ENCODE measurements at places on chromosomes 1 and 21.
A peak's percentile ranks its signal among the peaks of the same experiment; 100 is the strongest.

- peak; percentile 5 for DNase-seq
Measured at GRCh38 chr1:14704846-14705245, 106.4 kb downstream of the KAZN start.

DNA sequence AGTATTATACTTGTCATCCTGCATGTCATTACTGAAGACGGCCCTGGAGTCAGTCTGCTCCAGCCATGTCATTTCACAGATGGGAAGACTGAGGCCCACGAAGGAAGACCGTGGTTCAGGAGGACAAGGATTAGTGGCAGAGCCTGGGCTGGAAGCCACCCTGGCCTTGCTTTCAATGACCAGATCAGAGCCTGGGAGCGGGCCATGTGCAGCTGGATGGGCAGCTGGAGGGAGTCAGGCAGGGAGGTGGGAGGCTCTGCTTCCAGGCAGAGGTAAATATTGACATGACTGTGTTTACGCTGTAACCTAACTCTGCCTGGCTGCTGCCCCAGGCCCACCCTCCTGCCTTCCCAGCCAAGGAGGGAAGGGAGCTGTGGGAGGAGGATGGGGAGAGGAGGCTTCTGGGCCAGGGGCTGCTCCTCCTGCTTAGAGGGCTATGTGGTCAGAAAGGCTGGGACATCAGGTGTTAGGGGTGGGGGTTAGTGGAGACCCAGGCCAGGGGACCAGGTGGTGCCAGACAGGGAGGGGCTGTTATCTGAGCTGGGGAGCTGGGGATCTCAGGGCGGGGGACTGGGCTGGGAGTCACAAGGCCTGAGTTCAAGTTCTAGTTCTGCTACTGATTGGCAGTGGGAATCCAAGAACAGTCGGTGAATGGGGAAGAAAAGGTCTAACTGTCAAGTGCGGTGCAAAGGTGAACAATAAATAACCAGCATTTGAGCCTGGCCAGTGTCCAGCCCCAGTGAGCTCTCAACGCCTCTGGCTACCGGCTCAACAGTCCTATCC lies 48.5 kb upstream of the ECE1 start:
- DNase-seq, result no peak

DNA sequence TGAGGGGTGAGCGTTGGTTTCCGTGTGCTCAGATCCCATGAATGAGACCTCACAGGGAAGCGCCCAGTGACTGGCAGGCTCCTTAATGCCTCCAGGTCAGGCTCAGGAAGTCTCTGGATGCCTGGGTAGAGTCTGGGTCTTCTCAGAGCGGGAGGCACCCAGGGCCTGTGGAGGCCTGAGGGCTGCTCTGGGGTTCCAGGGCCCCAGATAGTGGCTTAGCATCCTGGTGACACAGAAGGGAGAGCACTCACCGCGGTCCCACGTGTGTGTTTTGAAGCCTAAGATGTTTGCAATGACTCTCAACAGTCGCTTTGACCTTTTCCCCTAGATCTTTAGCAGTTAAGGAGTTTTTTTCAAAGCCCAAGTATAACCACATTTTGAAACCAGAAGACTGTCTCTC lies 25.0 kb downstream of the PRMT2 start:
- no peak for DNase-seq

DNA sequence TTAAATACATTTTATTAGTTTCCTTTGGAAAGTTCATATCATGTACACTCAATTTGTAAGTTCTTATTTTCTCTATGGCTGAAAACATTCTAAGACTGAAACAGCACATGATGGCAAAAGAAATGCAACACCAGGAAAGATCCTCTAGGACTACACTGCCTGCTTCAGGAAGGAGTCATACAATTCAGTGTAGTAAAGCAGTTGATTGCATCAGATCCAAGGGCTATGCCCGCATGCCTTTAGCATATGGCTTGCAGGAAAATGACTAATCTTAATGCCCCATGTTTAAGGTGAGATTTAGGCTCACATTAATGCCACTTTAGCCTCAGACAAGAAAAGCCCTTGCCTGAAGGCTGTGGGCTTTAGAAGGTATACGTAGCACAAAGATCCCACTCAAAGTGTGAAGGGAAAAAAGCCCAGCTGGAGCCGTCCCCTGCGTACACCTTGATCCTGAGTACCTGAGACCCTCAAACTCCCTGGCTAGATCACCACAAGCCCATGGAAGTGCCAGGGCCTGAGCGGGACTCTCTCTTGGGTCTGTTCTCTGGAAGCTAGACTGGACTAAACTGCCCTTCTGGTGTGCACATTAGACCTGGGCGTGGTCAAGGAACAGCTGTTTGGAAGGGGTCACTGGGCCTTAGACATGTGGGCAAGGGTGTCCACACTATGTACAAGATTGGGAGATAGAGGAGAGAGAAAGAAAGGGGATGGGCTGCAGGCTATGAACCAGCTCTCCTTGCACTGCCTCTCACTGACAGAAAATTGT lies 52.9 kb downstream of the ESRRG start:
- DNase-seq, result no peak

- DNase-seq, result no peak
Measured at GRCh38 chr21:19785941-19786340, 1212.3 kb upstream of the NCAM2 start.

- DNase-seq, result no peak
Measured at GRCh38 chr1:63774617-63775417, 1.0 kb downstream of the ROR1 start.

- DNase-seq, result no peak
Measured at GRCh38 chr21:35963920-35964451, 96.3 kb downstream of the SETD4 start.

DNA sequence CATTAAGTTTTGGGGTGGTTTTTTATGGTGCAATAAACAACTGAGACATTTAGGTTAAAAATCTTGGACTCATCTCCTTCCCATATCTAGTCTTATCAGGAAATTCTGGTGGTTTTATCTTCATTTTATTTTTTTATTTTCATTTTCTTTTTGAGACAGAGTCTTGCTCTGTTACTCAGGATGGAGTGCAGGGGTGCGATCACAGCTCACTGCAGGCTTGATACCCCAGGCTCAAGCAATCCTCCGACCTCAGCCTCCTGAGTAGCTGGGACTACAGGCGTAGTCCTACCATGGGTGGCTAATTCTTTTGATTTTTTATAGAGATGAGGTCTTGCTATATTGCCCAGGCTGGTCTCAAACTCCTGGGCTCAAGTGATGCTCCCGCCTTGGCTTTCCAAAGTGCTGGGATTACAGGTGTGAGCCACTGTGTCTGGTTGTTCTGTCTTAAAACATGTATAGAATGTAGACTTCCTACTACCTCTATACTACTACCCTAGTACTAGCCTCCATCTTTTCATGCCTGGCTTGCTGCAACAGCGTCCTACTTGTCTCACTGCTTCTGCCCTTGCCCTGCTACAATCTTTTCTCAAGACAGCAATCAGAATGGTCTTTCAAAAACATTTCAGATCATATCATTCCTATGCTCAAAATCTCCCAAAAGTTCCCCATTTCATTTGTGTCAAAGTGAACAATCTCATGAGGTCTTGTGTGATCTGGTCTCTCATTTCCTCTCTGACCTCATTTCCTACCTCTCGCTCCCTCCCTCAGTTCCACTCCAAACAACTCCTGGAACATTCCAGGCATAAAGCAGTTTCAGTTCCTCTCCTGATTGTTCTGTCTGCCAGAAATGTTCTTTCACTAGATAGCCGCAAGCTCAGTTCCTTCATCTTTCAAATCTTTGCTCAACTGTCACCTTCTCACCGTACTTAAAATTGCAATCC lies 5.9 kb upstream of the FCGR2A start:
- no peak for DNase-seq

DNA sequence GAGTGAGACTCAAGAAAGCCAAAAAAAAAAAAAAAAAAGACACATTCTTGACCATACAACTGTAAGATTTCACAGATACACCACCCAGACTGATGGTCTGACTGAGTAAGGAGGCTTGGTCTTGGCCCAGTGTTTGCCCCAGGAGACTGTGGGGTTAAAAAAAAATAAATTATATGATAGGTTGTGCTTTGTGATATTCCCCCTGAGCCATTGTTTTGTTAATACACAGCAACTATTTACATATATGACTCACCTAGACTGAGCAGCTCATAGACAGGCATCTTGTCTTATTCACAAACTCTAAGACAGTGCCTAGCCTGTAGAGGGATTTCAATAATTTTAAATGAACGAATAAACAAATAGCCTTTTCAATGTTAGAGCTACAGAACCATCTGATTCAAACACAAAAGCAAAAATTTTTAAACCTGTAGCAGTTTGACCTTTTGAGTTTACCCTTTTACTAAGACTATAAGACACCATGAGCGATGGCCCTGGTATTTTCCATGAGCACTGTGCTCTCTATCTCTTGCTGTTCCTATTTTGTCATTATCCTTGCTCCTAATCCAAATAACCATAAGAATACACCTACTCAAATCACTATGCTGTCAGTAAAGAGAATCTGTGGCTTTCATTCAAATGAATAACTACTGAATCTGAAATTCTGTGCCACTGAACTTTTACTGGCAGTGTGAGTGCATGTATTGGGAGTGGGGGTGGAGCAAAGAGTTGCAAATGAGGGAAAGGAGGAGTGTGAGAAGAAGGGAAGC lies 199.4 kb upstream of the PTBP2 start:
- no peak for DNase-seq

GRCh38 chr1:187006896-187007295 lies 178.1 kb downstream of the PLA2G4A start:
- DNase-seq, result no peak

- DNase-seq, result no peak
Measured at GRCh38 chr1:19405195-19405760, 80.1 kb downstream of the CAPZB start.

GRCh38 chr1:36557041-36558000 lies 74.6 kb upstream of the CSF3R start:
- DNase-seq, result no peak

GRCh38 chr1:7008975-7009740 lies 223.9 kb downstream of the CAMTA1 start:
- no peak for DNase-seq

DNA sequence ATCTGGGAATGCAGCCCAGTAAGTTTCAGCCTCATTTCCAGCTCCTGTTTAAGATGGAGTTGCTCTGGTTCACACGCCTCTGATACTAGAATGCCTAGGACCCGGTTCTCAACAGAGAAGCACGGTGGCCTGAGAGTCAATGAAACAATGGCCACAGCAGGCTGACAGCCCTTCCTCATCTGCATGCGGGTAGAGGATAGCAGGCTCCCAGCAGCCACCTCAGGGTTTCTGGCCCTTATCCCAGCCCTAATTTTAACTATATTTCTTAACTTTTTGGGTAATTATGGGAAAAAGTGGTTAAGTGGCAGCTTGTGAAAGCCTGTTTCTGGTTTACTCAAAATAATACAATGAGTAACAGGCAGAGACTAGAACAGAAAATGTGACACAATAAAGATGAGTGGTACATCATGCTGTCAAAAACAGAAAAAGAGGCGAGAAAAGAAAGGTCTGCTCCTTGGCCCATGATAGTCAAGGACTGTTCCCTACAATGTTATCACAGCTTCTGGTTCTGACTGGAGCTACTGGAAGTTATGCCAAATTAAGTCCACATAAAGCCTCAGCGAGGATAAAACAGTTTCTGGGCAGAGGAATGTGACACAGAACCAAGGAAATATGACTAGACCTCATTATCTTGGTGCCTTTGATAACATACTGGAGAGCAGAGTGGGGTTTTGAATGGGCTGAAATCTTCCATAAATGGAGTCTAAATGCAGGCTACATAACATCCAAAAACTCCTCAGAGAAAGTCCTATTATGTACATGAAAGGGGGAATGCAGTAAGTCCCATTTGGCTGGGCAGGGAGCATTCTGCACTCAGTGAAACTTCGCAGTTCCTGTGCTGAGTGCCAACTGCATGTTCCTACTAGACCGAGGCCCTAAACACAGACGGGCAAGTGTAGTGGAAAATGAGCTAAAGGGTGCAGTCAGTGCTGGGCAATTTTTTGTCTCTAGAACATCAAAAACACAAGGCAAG lies 92.1 kb downstream of the NIBAN1 start:
- no peak for DNase-seq

DNA sequence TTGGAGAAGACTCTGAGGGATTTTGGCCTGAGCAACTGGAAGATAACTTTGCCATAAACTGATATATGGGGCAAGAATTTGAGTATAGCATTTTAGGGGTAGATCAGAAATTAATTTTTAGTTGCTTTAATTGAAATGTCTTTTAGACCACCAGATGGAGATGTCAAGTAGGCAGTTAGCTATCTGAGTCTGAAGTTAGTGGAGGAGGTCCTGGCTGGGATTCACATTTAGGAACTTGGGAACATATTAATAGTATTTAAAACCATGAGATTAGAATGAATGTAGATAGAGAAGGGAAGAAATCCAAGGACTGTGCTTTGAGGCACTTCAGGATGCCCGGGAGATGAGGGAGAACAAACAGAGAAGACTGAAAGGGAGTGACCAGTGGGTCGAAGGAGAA lies 32.6 kb downstream of the SLC44A3 start:
- no peak for DNase-seq

DNA sequence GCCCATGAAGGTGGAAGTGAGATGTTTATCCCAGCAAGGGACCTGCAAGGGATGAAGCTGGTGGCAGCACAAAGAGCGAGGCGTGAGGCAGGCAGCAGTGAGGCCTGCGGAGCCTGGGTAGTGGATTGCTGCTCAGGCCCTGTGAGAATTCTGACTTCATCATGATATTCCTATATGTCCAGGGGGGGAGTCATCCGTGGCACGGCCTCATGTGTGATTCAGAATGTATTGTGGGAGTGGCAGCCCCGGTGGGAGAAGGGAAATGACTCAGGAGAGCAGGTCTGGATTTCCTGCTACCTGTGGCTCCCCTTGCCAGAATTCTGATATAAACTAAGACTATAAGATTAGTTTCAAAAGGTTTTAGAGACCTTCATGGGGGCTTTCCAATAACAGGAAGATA lies 240.9 kb downstream of the CAMTA1 start:
- no peak for DNase-seq

- DNase-seq, result no peak
Measured at GRCh38 chr1:30409476-30410152, 313.8 kb downstream of the MATN1 start.

DNA sequence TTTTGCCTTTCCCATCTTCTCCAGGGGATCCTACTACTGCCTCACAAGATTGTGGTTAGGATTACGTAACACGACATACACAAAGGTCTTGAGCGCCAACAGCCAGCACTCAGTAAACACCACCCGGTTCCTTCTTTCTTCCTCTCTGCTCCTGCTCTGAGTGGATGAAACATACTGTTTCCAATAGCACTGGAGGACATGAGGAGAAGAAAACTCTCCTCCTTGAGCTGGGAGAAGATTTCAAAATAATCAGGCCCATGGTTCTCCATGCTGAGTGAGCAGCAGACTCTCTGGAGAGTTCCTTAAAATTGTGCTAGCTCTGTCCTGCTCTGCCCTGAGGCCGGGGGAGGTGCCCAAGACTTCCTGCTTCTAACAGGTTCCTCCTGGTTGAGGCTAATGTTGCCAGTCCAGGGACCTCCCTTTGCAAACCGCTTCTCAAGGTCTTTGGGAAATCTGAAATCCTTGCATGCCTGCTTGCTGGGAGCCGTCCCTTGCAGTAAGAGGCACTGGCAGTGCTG lies 29.4 kb upstream of the MX1 start:
- DNase-seq, result no peak

DNA sequence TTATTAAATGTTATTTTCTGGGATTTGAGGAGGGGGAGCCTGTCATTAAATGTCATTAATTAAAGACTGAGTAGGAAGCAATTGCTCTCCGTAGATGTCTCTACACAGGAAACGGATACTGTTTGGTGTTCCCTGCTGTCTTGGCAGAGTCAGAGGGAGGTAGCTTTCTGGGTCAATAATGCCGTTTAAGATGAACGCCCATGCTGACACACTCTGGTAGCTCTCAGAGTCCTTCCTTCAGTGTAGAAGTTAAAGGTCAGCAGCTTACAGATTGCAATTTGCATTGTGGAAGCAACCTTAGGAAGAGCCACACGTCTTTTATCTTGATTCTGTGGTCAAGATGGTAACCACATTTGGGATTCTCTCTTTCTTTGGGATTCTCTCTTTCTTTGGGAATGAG lies 257.5 kb downstream of the KIF26B start:
- DNase-seq, result no peak
